Immature natural killer cell (primary cell): ENCODE measurements at places on chromosomes 11 and 22.
A peak's percentile ranks its signal among the peaks of the same experiment; 100 is the strongest.

DNA sequence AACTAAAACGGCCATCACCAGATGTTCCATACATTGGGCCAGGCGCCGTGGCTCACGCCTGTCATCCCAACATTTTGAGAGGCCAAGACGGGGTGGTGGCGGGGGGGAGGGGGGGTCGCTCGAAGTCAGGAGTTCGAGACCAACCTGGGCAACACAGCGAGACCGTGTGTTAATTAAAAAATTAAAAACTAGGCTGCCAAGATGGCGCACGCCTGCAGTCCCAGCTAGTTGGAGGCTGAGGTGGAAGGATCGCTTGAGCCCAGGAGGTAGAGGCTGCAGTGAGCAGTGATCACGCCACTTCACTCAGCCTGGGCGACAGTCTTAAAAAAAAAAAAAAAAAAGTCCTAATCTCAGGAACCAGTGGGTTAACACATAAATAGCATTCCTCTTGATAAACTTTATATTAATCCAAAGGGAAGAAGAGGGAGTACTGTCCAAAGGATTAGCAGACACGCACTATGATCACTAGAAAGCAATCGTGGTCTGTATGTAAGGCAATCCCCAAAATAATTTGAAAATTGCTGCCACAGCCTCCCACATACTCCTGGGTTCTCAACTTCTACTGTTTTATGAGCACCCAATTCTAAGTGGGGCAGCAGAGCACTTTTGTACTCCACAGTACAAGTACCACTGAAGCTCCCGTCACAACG is 604 bp downstream of the PUS3 start:
- DNase-seq, result no peak

GRCh38 chr11:19091366-19091765 is 25.6 kb upstream of the ZDHHC13 start:
- DNase-seq, result no peak

DNA sequence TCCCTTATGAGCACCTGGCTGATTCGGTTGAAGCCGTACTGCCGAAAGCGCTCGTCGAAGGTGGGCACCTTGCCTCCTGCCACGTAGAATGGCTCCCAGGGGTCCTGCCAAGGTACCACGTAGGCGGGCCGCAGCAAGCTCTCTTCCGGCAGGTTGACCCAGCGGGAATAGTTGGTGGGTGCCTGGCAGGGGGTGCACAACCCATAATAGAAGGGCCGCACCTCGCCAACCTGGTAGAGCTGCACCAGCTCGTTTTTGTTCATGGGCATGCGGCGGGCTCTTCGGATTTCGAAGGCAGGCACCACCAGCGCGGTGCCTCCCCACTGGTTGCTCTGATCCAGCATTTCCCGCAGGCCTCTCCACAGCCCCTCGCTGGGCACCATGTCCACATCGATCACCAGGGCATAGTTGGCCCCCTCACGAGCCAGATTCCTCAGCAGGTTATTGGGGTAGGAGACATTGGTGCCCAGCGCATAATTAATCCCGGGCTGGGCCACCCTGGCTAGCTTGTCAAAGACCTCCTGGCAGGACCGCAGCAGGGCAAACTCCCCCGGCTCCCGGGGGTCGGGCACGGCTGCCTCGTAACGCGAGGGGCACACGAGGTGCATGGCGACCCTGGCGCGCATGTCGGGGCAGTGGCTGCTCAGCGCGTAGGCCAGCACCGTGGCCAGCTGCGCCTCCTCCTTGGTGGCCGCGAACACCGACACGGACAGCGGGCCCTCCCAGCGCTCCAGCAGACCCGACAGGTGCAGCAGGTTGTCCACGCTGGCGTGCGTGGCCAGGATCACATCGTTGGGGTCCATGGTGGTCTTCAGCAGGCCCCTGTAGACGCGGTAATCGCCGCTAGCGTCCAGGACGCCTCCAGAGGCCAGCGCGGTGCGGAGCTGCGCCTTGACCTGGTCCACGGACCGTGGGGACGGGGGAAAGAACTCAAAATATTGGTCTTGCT is 679 bp downstream of the B4GAT1 start:
- DNase-seq, result no peak

- DNase-seq, result no peak
Measured at GRCh38 chr11:45259592-45259991, 26.5 kb downstream of the SYT13 start.

DNA sequence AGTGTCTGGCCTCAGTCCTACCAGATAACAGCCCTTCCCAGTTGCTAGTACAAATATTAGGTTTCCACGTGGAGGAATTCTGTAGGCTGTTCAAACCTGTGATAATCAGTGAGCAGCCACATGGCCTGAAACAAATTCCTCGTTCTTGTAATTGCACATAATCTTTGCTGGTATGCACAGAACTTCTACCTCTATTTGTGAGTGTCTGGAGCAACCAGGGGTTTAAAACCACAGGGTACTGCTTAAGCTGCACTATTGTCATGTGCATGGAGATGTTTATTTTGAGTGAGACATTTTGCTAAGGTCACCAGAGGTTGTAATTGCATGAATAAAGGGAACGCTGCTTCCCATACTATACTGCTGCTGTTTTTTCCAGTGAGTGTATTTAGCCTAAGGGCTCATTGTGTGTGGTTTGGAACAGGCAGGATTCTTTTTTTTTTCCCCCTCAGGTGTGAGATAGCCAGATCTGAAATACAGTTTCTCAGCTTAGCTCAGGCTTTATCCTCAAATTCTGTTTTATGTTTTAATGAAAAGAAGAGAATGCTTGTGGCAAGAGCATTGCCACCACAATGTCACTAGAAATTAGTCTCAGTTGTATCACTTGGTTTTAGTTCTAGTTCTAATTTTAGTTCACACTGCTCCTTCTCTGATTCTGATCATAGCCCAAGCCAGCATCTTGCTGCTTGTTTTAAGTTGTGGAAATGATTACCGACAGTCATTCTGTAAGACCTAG is 60.5 kb downstream of the CYB5R2 start:
- DNase-seq, result no peak

DNA sequence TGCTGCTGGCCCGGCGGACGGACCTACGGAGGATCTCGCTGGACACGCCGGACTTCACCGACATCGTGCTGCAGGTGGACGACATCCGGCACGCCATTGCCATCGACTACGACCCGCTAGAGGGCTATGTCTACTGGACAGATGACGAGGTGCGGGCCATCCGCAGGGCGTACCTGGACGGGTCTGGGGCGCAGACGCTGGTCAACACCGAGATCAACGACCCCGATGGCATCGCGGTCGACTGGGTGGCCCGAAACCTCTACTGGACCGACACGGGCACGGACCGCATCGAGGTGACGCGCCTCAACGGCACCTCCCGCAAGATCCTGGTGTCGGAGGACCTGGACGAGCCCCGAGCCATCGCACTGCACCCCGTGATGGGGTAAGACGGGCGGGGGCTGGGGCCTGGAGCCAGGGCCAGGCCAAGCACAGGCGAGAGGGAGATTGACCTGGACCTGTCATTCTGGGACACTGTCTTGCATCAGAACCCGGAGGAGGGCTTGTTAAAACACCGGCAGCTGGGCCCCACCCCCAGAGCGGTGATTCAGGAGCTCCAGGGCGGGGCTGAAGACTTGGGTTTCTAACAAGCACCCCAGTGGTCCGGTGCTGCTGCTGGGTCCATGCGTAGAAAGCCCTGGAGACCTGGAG is 74.1 kb downstream of the LRP5 start:
- no peak for DNase-seq

DNA sequence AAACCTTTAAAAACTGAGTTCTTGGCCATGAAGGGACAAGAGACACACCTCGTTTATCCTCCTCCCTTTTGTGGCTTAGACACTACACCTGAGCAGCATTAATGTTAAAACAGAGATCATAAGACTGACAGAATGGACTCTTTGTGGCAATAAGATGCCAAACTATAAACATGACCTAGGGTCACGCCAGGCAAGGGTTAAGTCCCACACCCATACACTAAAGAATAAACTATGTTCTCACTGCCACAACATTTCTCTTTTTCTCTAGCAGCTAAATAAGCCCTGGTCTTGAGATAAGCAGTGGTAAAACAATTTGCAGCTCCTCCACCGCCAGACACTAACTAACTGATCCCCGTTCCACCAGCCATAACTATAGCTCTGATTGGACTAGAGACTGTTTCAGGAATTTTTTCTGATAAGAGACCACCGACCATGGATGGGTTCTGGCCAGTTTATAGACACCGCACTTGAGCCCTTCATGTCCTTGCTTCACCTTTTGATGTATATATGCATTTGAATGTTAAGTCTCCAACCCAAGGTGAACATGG is 4.9 kb upstream of the SLCO2B1 start:
- DNase-seq, result no peak

DNA sequence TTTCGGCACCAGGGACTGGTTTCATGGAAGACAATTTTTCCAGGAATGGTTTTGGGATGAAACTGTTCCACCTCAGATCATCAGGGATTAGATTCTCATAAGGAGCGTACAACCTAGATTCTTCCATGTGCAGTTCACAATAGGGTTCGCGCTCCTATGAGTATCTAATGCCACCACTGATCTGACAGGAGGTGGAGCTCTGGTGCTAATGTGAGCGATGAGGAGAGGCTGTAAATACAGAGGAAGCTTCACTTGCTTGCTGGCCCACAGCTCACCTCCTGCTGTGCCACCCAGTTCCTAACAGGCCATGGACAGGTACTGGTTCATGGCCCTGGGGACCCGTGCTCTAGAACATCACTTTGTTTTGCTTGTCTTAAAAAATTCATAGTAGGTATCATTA is 41.8 kb upstream of the AMPD3 start:
- DNase-seq, result peak; percentile 50

- no peak for DNase-seq
Measured at GRCh38 chr11:29333993-29334775, 682.6 kb downstream of the KCNA4 start.

- peak; percentile 55 for DNase-seq
Measured at GRCh38 chr11:20127671-20128527, 32.4 kb downstream of the DBX1 start.

DNA sequence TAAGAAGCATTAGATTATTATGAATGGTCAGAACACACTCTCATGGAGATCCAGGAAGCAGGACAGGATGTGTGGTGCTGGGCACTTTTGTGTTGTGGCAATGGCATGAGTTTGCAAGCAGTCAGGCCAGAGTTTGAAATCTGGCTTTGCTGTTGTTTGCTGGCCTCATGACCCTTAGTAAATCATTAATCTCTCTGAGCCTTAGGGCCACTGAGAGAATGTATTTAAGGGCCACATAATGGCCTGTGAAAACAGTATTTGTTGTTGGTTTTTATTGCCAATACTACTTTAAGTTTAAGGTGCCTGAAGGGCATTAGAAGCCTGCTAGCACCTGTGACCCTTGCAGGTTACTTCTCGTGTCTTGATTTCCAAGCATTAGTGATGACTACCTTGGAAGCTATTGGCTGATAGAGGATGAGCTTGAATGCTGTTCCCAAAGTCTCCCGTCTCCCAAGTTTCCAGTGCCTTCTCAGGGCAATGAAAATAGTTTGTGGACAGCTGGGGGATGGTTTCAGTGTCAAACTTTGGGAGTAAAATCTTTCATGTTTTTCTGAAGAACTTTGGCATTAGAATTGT is 24.6 kb downstream of the STIM1 start:
- DNase-seq, result no peak

GRCh38 chr11:120713296-120713695 is 201.7 kb downstream of the GRIK4 start:
- DNase-seq, result no peak

DNA sequence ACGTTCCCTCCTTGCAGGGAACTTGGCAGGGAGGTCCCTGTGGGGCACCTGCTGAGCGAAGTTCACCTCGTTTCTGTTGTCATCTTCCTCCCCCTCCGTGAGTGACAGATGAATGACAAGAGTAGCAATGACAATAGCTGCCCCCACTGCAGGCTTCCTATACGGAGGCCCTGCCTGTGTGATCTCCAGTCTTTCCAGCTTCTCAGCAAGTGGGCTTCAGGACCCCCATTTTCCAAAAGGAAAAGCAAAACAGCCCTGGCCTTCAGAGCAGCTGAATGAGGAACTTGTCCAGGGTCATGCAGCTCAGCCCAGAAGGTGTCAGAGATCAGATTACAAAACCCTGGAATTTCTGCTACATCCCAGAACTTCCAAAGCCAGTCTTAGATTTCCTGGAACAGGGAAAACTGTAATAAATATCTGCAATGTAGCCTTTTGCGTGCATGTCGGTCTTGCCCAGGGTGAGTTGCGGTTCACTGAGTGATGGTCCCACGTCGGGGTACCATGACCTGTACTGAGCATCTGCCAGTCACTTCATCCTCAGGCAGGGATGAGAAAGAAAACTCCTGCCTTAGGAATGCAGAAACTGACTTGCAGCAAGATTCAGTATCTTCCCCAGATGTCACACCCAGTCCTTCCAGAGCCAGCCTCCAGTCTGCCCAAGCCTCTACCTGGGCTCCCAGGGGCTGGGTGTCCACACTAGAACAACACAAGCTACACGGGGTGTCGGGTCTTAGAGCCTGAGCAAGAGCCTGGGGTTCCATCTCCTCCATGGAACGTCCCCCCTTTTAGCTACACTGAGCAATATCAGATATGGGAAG is 1457.0 kb downstream of the BRD1 start:
- DNase-seq, result no peak

DNA sequence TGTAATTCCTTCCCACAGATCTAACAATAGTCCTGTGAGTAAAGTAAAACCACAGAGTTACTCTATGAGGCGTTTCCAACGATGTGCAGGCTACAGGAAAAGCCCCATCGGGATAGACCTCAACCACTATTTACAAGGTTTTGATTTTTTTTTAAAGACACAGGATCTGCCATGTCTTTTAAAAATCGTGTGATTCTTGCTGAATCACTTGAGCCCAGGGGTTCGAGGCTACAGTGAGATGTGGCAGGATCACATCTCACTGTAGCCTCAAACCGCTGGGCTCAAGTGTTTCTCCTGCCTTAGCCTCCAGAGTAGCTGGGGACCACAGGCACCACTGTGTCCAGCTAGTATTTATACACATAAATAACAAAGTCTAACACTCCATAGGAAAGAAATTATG is 7.8 kb downstream of the TAF1D start:
- no peak for DNase-seq

DNA sequence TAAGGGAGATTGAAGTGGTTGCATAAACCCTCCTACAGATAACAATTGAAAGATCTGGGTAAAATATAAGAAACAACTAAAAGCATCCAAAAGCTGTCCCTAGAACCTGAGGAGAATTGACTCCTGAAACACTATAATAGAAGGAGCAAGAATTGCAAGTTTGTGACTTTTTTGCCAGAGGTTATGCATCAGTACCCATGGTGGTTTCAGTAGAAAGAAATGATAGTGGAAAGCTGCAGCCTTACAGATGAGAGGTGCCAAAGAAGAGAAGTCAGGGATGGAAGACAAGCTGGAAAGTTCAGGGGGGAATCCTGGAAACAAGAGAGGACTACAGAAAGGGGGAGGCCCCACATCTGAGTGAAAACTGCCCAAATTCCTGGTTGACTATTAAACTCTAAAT is 80.7 kb downstream of the PACS1 start:
- DNase-seq, result no peak

DNA sequence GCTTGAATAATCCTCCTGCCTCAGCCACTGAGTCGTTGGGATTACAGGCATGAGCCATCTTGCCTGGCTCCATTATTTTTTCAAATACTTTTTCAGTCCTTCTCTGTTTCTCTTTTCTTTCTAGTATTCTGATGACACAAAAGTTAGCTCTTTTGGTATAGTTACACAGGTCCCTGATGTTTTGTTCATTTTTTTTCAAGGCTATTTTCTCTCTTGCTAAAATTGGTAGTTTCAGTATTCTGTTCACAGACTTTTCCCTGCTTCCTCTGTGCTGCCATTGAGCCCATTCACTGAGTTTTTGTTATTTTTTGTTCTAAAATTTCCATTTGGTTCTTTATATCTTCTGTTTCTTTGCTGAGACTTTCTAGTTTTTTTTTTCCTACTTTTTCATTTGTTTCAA is 166.5 kb downstream of the UVRAG start:
- DNase-seq, result no peak
